A375 (cell line): ENCODE measurements at places on chromosomes 12 and 14. TPM values are rescaled to one million over a fixed set of nuclear protein-coding genes. Genes with fewer than 3 reads are reported as not detected.

CISTR gene
- not detected in 2 replicates for total RNA-seq

OAS2 gene
- 1.9 and 2.4 TPM in 2 replicates for total RNA-seq

LAG3 gene
- total RNA-seq: 0.64 and 1.4 TPM in 2 replicates

TBX5 gene
- total RNA-seq: not detected in 2 replicates

SLC17A8 gene
- not detected in 2 replicates for total RNA-seq

ADAM21 gene
- total RNA-seq: 0.04 and 0.19 TPM in 2 replicates

B4GALNT3 gene
- 2.2 and 2.3 TPM in 2 replicates for total RNA-seq

NCAPD2 gene
- total RNA-seq: 185 and 195 TPM in 2 replicates

NYNRIN gene
- total RNA-seq: 0.23 and 0.37 TPM in 2 replicates

PRPH gene
- 0.68 and 1.0 TPM in 2 replicates for total RNA-seq

CLEC1B gene
- not detected in 2 replicates for total RNA-seq

WNT1 gene
- total RNA-seq: not detected in 2 replicates

ANKS1B gene
- 0.85 TPM in 1 of 2 replicates, not detected in the other for total RNA-seq
